ENCODE measurements at places on chromosomes 4 and X.

DNA sequence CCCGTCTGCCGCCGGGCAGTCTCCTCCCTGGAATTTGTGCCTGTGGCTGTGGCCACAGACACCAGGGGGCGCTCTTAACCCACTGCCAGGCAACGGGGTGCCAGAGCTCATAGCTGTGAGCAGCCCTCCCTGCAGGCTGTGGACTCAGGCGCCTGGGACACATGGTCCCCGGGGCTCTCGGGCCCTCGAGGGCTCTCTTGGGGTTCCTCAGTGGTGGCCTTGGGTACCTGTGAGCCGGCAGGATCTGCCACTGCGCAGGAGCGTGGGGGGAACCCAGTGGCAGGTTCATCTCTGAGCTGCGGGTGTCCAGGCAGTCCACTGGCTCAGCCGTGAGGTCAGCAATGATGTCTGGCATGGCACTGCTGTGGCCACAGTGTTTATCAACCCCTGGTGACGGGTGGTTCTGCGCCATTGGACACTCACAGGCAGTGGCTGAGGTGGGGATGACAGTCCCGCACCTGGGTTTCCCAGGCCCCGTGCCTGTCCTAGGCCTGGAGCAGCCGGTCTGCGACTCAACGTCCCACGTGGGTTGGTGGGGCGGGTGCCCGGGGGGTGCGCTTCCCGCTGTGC lies 37.2 kb downstream of the PCGF3 start:
- peak; percentile 66 for DNase-seq

GRCh38 chr4:138702190-138702824 lies 313.3 kb upstream of the NOCT start:
- DNase-seq, result no peak

DNA sequence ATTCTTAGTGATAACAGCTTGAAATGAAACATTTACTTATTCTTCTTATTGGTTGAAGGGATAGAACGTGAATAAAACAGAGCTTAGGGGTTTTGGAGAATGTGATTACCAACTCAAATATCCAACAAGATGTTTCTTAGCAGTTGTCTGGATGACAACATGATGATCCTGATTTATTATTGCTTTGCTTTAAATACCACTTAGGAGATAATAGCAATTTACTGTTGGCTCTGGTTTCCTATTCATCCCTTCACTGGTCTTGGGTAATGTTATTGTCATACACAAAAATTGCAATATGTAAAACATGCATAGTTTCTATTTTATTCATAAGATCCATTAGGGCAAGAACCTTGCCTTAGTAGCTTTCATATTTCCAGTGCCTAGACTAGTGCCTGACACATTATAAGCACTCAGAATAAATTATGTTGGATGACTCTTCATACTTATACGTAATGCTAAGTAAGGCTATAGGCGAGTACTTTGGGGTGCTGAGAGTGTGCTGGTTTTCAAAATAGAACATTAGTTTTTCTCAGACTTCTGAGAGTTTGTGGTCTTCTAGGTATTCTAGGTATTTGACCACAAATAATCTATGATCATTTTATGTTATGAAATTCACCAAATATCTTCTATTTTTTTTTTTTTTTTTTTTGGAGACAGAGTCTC lies 58.6 kb upstream of the PGRMC2 start:
- peak; percentile 20 for DNase-seq

DNA sequence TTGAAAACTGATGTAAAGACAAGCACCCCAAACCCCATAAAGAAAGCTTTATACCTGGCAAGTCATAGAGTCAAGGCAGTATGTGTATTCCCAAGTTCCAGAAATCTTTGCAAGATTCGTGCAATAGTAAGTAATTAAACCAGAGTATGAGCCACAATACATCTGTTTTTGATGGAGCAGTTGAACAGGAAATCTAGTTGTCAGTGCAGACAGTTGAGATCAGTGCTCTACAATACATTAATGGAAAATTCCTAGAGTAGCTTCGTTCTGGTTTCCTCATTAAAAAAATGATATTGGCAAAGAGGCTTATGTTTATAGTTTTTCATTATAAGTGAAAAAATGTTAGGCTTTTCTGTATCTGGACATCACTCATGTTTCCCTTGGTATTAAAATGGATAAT lies 575.3 kb downstream of the TRIML1 start:
- DNase-seq, result no peak

DNA sequence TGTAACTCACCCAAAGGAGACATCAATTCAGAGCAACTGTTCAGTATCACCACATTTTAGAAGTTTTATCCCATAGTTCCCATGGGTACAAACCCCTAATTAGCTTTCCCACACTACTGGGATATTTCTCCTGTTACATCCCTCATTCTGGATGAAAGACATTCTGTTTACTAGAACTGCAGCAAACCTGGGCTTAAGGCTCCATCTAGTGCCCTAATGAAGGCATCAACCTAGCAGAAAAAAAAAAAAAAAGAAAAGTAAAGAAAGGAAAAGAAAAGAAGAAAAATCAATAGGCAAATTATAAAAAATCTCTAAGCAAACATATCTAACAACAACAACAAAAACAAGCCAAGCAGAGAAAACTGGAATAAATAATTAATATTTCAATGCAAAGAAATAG lies 133.7 kb upstream of the CPXCR1 start:
- DNase-seq, result peak; percentile 46

GRCh38 chrX:14030174-14030530 lies 460 bp upstream of the GEMIN8 start:
- DNase-seq, result peak; percentile 27

- DNase-seq, result no peak
Observed at GRCh38 chr4:102780476-102781144, 19.8 kb upstream of the MANBA start.
